ENCODE measurements at places on chromosomes 2 and 18.

- no peak for ATAC-seq
Observed at GRCh38 chr2:191666732-191667131, 11.2 kb upstream of the NABP1 start.

DNA sequence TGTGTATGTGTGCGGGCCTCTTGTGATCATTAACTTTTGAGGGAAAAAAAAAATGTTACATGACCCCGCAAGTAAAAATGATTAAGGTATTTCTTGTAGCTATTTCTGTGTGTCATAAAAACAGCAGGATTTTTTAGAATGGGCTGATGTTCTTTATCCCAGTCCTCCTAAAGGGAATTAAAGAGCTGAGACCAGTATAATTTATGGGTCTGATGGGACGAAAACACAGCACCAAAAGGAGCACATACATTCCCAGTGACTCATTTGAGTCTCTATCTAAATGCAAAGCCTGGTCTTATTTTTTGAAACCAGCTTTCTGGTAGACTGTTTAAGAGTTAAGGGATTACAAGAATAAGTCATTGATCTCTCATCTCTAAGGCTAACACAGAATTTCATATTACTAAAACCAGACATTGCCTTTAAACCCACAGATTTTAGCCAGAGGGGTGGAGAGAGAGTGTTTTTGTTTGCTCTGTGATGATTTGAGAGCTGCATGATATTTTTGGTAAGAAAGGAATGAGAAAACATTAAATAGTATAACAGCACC is 342.3 kb upstream of the EPHA4 start:
- no peak for ATAC-seq

GRCh38 chr2:10083046-10083445 is 2.8 kb upstream of the CYS1 start:
- peak; percentile 28 for ATAC-seq

GRCh38 chr2:45067859-45068570 is 58.8 kb upstream of the SIX2 start:
- peak; percentile 74 for ATAC-seq

- ATAC-seq = no peak
Observed at GRCh38 chr18:31268985-31269406, 49.0 kb upstream of the DSG1 start.

Data from SK-N-SH treated with all-trans-retinoic acid at 6 μM for 48 hours (cell line).